HCT116 (cell line): ENCODE measurements at places on chromosomes 4 and X. TPM values are rescaled to one million over a fixed set of nuclear protein-coding genes. Genes with fewer than 3 reads are reported as not detected.

BTC gene
- total RNA-seq, result 4.5 TPM

MMRN1 gene
- 0.12 TPM for total RNA-seq

C4orf36 gene
- 1.8 TPM for total RNA-seq

GPRIN3 gene
- 0.39 TPM for total RNA-seq

GPRASP1 gene
- total RNA-seq, result 1.1 TPM
